Calu3 (cell line): ENCODE measurements at places on chromosomes 12 and 14. TPM values are rescaled to one million over a fixed set of nuclear protein-coding genes. Genes with fewer than 3 reads are reported as not detected.

DNA sequence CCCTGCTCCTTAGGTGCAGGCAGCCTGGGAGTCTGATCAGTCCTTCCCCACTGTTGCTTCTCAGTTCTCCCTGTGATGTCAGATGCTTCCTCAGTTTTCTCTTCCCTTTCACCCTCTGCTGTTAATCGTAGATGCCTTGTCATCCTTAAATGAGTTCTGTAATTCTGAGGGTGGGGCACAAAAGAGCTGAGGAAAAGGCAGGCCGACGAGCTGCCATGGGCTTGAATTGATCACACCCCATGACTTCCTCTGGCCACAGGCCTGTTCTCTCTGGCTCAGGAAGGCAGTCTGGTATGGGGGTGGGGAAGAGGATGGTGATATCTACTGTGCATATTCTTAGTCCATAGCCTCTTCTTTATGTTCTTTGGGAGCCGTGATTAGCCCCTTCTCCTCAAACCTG lies 5.2 kb upstream of the AP1G2 start:
- DNase-seq = no peak

DNA sequence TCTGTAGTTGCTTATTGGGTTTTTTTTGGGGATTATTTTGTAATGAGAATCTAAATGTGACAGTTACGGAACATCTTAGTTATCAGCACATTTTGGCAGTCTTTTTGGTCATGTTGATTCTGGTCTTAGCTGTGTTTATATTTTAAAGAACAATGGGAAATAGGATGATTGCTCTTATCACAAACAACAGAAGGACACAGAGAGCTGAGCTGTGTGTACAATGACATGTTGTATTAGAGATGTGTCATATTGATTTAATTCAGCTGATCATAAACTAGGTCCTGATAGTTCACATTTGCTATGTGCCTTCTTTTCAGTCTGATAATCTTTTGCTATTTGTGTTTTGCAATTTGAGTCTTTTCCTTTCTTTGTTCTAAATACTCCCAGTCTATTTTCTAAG lies 781.7 kb downstream of the TRHDE start:
- no peak for DNase-seq

Gene AMN1
- 10.2 and 13.5 TPM in 2 replicates for total RNA-seq

DNA sequence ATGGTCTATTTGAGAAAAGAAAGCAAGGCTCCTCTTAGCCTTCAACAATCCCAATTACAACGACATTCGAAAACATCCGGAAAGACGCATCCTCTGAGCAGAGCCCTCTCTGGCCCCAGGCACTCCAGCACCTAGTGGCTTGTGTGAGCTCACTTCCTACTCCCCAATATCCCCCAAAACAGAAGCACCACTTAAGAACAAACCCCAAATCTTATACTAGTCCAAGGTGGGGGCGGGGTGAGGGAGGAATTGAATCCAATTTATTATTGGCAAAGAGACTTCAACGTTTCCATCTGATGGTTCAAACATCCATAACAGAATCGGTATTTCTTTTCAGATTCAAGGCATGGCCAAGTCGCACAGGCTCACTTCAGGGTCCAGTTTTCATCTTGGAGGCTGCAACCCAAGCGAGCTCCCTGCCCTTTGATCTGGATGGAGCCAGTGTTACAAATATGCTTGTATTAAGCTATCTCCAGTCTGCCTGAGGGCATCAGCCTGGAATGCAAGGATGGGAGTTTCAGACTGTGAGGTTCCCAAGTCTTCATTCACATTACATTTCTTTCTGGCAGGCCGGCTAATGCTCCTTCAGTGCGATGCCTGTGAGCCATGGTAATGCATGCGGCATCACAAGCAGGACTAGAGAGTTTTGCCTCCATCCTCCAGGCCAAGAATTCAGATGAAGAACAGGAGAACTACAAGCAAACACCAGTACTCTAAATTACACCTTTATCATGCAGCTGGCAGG lies 132.5 kb upstream of the FOXN3 start:
- no peak for DNase-seq

- DNase-seq = no peak
Measured at GRCh38 chr14:44165286-44165685, 341.8 kb downstream of the FSCB start.

Gene GUCY2C
- total RNA-seq = not detected in 2 replicates

GRCh38 chr14:54627540-54628363 lies 60.8 kb downstream of the SAMD4A start:
- DNase-seq = no peak
